ENCODE measurements at places on chromosomes 5 and 9.
A peak's percentile ranks its signal among the peaks of the same experiment; 100 is the strongest.

GRCh38 chr9:105967248-105967647, 272.9 kb downstream of the TMEM38B start:
- no peak for DNase-seq

DNA sequence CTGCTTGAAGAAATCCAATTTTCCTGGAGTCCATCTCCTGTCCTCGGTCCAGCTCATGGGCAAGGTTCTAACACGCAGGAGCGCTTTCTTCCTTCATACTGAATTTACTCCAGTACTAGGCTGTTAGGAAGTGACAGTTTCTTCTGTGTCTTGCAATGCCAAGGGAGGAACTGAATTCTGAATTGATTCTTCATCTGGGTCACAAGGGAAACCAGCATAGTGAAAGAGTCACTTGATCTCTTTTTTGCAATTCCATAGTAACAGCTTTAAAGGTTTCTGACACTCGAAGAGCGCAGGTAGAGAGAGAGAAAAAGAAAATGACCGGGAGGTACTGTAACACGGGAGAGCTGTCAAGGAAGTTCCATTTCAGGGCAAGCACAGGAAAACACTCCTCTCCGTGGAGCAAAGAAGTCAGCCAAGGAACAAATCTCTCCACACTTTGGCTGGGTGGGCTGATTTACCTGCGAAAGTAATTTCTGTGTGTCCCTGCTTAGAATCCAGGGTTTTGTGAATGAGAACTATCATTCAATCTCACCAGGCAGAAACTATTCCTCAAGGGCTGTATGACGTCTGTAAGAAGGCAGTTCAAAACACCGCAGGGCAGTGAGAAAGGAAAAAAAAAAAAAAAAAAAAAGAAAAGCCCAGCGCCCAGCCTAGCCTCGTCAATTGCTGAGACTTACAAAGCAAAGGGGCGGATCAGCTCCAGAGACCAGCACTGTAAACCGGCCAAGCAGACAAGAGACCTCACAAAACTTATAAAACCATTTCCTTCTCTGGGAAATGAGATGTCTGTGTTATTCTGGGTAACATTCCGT, 617.8 kb downstream of the PDE4D start:
- DNase-seq: peak; percentile 16

- DNase-seq: no peak
Measured at GRCh38 chr5:59548807-59549357, 344.6 kb downstream of the PDE4D start.

DNA sequence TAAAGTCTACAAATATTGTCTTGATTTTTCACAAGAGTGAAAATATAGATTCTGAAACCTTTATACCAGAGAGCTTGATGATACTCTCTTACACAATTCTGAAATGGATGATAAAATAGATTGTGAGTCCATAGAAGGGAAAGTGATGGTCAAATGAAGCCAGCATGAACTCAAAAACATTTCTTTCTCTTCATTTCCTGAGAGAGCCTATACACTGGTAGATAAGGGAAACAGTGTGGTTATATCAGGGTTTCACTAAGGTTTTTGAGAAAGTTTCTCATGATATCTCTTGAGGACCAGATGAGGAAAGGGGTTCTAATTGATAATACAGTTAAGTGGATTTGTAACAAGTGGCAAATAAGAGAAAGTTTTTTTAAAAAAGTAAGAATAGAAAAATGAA, 254.1 kb downstream of the PJA2 start:
- no peak for DNase-seq

- no peak for DNase-seq
Measured at GRCh38 chr5:75551471-75551870, 39.8 kb downstream of the POLK start.

DNA sequence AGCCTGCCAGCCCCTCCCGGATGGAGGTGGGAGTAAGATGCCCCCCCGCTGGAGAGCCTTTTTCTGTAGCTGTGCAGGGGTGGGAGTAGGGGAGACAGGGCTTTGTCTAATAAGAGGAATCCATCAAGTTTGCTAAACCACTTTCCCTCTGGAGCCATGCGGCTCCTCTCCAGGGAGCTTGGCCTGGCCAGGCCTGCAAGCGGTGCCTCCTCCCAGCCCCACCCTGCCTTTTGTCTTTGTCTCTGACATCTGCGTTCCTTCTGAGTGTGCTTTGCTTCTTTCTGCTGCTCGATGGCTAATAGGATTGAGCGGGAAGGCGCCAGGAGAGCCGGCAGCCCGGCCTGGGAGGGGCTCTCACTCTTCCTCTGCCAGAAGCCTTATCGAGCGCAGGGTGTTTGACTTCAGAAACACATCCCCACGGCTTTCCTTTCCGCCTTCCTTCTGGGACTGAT, 26.7 kb upstream of the FCN1 start:
- no peak for DNase-seq

DNA sequence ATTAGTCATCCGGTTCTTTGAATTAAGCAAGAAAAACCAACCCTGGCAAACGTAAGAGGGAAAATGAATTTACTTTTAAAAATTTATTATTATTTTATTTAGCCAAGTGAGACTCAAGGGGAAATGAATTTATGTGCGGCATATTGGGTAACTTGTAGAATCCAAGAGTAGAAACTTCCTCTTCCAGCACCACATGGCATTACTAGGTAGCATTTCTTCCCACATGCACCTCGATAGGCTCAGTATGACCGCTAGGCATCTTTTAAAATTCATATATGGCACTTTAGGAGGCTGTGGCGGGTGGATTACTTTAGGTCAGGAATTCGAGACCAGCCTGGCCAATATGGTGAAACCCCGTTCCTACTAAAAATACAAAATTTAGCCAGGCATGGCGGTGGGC, 17.6 kb upstream of the MYO10 start:
- no peak for DNase-seq

DNA sequence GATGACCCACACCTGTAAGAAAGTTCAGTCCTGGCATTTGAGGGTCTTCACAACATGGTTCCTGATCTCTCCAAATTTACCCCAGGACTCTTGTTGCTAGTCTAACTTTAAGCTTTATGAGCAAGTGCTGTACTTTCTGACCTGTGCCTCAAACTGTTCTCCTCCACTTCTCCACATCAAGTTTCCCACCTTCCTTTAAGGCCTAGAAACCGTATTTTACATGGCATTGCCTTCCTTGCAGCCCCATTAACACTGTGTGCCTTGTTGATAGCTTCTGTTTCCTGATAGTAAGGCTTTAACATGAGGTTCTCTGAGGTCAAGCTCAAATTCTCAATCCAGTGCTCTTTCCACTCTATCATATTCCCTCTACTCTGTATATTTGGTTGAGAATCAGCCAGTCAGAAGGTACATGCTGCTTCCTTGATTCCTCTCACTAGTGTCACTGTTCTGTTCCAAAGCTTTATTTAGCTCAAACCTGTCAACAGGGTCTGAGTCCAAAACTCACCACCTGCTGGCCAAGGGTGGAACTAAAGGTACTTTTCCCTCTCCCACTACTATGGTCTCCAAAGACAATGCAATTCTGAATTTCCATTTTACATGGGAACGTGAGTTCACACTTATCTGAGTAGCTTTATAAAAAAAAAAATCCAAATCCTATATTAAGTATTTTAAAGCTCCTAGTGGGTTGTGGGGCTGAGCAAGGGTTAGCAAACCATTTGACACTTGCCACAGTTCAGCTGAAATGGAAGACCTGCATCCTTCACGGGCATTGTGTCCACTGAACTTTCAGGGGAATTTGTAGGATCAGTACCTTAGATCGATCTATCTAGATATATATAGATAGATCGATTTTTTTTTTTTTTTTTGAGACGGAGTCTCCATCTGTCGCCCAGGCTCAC, 21.1 kb downstream of the VCP start:
- peak; percentile 55 for DNase-seq

DNA sequence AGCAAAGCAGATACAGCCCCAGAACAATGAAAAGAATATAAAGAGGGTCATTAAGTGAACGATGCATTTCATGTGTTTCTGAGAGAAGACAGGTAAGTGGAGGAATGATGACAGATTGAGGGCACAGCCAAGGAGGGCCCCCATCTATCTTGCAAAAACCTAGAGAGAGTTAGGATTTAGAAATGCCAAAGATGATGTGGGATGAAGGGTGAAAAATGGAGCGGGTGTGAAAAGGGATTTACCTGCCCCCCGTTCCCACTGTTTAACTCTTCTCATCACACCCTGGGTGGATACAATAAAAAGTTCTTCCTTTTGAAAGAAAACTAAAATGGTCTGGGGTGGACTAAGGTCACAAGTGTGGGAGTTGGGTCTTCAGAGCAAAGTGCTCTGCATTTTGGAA, 18.5 kb upstream of the PPP2R2B start:
- DNase-seq: no peak

- DNase-seq: peak; percentile 13
Measured at GRCh38 chr9:79390077-79390698, 181.6 kb upstream of the TLE4 start.

DNA sequence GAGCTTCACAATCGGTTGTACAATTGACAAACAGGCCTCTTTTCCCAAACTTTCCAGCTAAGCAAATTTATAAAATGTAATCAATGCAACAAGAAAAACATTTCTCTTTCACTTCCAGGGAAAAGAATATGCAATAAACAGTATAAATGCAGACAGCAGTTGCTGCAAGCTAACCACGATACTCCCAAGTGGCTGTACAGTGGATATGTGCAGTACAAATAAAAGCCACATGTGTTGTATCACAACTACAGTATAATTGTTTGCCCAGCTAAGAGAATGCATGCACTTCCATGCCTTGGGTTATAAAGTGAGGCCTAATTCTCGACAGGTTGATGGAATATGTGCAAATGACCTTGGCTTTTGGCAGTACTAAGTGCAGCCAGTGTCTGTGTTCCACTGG, 16.7 kb upstream of the PDCL start:
- DNase-seq: no peak

DNA sequence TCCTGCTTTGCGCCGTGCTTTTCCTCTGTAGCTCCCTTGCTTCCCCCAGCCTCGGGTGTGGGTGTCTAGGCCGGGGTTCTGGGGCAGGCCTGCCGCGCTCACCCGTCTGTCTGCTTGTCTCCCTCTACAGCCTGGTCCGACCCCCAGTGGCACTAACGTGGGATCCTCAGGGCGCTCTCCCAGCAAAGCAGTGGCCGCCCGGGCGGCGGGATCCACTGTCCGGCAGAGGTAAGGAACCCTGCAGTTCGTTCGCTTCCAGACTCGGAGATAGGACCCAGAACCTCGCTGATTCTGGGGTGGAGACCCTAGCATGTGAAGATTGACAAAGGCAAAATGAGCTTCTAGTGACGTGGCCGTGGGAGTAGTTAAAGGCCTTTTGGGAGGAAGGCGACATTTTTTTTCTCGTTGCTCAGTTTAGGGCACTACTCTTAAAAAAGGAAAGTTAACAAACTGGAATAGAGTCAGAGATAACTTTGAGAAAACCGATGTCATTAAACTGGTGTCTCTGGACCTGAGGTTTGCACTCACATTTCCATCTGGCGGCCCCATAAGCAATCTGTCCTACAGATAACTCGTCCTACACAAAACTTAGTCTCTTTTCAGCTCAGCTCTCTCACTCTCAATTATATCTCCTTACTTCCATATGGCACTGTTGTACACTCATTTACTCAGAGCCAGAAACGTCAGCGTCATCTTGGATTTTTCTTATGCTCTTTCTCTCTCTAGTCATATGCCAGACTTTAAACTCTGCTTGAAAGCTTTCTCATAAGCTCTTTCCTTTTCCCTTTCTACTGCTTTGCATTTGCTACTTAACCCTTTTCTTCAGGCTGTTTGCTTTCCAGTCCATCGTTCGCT, 561 bp downstream of the SEC61B start:
- DNase-seq: no peak

DNA sequence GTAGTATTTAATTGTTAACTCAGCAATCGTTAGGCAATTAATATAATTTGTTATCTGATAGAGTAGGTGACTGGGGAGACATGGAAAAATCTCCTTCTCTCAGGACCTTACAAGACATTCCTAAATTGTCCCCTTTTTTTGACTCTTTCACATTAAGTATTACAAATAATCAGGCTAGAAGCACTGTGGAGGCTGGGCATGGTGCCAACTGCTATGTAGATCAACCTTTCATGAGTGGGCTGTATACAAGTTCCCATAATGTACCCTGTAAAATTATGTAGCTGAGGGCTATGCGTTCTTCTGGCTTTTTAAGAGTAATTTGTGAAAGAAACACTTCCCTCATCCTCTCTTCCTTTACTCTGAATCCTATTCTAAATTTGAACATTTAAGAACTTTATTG, 140.2 kb downstream of the NFIB start:
- no peak for DNase-seq

- no peak for DNase-seq
Measured at GRCh38 chr5:8114597-8115266, 245.8 kb downstream of the MTRR start.

- DNase-seq: no peak
Measured at GRCh38 chr5:55406292-55406691, 98.5 kb downstream of the MTREX start.

GRCh38 chr9:77944556-77945243, 86.9 kb downstream of the GNAQ start:
- no peak for DNase-seq

GRCh38 chr9:1332156-1332555, 282.0 kb downstream of the DMRT2 start:
- DNase-seq: no peak

DNA sequence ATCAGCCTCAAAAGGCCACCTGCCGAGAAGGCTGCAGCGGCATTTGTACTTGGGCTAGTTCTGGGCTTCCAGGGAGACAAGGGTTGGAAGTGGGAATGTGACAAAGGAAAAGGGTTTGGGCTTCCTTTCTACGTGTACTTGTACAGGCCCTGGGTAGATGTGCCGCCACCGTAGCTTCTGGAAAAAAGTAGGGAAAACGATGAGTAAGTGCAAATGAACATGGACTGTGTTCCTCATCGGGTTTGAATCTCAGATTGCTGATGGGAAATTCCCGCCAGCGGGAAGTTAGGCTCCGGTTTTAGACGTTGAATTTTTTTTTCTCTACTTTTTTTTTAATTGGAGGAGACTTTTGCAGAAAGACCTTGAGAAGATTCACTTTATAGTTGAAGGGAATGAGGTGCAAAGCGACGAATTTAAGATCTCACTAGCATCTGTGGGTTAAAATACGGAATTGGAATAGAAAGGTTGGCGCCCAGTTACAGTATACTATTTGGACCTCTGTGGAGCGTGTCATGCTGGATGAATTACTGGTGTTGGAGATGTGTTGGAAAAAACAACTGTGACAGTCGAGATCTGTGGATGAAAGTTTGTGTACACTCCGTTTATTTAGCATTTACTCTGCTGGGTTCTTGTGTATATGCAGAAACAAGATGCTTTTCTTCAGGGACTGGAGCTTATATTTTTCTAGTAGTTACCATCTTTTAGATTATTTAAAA, 1.2 kb downstream of the G3BP1 start:
- peak; percentile 28 for DNase-seq

GRCh38 chr5:178411083-178411482, 178.5 kb upstream of the PHYKPL start:
- no peak for DNase-seq
